Stimulated activated CD4-positive, alpha-beta T cell treated with anti-CD3 and anti-CD28 coated beads, Interleukin-15, amount 100 ng/mL, for 1 hour (primary cell): ENCODE measurements at places on chromosomes 7 and 10.

DNA sequence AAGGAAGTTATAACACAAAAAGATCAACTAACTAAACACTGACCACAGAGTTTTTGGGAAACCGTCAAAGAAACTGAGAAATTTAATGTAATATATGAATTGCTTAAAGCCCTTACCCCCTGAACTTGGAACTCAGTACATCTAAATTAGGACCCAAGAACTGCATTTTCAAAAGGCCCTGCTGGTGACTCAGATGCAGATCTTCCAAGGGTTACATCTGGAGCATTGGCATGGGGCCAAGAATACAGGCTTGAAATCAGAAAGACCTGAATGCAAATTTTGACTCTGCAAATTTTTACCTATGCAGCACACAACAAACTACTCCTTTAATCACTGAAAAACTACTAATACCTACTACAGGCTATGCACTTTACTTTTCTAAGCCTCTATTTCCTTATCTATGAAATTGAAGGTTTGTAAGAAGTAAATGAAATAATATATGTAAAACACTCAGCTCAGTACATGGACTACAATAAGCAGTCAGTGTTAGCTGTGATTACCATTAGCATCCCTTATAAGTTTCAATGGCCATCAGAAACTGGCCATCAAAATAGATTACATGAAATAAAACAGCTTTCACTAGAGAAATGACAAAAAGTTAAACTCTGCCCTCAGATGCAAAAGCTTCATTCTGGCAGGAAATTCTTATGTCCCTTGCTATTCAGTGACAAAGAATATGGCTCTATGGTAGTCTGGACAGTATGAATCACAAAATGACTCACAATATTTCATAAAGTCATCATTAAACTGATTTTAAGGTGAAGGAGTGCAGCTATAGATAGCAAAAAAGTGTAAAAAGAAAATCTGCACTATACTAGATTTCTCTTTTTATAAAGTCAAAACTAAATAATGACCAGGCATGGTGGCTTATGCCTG lies 43.6 kb downstream of the NSUN6 start:
- no peak for DNase-seq

- DNase-seq: no peak
Measured at GRCh38 chr7:28069807-28070206, 110.8 kb downstream of the JAZF1 start.

DNA sequence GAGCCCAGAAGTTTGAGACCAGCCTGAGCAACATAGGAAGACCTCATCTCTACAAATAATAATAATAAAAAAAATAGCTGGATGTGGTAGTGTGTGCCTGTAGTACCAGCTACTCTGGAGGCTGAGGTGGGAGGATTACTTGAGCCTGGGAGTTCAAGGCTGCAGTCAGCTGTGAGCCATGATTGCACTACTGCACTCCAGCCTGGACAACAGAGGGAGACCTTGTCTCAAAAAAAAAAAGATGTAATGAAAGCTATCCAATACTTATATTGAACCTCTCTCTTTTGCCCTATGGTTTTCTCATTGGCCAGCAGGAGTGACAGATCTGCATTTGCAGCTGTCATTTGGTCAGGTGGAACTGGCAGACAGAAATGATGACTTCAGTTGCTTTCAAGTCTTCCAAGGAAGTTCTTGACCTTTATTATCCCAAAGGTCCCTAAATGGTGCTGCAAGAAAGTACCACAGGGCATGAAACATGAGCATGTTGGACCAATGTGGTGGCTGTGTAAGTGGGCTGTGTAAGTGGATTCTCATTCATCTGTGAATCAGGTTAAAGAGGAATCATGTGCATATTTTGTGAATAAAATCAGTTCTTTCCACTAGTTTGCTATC lies 99.4 kb downstream of the CALD1 start:
- DNase-seq: no peak

- no peak for DNase-seq
Measured at GRCh38 chr7:52838981-52839411, 196.4 kb upstream of the POM121L12 start.

DNA sequence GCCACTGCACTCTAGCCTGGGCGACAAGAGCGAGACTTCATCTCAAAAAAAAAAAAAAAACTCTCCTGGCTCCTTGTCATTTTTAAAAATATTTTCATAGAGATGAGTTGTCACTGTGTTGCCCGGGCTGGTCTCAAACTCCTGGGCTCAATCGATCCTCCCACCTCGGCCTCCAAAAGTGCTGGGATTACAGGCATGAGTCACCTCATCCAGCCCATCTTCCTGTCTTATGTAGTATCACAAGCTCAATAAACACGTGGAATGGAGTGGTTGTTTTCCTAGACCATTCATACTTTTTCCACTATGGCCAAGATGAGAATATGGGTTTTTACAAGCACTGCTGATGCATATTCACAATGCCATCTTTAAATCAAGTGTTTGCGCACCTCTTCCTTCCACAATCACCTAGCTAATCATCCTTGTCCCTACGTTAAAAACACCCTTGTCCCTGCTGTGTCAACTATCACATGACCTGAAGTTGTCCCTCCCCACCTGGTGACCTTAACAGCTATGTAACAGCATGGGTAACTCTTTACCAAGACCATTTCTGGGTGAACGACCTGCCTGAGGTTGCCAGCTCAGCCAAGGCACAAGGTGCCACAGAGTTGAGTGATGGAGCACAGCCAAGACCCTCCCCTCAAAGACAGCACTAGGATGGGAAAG lies 21.3 kb downstream of the DLG5 start:
- no peak for DNase-seq

DNA sequence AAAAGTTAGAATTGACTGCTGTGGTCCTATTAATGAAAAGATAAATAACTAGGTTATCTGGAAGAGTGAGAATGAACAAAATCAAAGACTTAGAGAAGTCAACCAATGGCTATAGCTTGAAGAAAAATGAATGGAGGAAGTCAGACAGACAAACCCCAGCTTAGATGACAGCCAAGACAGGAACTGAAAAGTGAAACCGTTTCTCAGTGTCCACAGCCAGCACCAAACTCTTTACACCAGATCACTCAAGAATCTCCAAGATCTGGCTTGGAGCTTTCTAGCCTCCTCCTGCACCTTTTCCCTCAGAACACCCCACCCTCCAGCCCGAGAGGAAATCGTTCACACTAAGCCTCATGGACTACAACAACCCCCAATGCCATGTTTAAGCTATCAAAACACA lies 167.0 kb downstream of the SFMBT2 start:
- DNase-seq: no peak

- no peak for DNase-seq
Measured at GRCh38 chr7:121116396-121116795, 127.9 kb downstream of the CPED1 start.

DNA sequence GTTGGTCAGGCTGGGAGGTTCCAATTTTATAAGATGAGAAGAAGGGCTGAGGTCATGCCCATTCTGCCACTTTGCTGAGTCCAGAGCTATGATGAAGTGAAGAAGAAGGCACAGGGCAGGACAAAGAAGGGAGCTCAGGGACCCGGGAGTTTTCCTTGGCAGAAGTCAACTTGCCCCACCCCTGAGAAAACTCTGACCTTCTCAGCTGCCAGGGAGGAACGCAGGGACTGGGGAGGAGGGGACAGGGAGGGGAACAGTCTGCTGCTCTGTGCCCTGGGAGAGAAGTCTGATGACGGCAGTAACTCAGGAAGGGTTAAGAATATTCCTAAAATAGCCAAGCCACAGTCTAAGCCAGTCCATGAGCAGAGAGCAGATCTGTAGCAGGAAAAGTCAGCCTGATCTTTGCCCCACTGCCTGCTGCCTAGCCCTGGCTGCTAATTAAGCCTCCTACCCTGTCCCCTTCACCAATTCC lies 11.7 kb downstream of the ADIRF start:
- no peak for DNase-seq

- DNase-seq: no peak
Measured at GRCh38 chr7:17274551-17275245, 23.8 kb upstream of the AHR start.

DNA sequence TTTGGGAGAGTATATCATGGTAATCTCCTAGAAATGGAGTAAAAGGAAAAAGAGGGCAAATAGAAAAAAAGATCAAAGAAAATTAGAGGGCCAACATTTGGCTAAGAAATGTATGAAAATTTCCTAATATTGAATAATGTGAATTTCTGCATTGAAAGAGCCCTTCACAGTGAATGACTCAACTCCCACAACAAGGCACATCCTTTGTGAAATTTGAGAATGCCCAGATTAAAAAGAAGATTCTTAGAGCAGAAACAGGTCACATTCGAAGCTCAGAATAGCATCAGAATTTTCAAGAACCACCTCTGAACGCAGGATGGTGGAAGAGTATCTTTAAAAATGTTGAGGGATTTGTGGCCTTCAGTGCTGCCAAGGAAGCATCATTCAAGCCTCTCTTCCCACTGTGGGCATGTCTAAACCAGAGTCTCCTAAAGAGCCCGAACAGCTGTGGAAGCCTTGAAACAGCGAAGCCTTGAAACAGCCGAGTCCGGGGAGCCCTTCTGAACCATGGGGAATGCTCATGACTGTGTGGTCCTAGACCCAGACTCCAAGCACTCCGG lies 43.6 kb downstream of the GUSB start:
- DNase-seq: no peak
